Bone marrow (tissue), 2 donors: ENCODE measurements at places on chromosomes 16 and 17.
A peak's percentile ranks its signal among the peaks of the same experiment; 100 is the strongest.

DNA sequence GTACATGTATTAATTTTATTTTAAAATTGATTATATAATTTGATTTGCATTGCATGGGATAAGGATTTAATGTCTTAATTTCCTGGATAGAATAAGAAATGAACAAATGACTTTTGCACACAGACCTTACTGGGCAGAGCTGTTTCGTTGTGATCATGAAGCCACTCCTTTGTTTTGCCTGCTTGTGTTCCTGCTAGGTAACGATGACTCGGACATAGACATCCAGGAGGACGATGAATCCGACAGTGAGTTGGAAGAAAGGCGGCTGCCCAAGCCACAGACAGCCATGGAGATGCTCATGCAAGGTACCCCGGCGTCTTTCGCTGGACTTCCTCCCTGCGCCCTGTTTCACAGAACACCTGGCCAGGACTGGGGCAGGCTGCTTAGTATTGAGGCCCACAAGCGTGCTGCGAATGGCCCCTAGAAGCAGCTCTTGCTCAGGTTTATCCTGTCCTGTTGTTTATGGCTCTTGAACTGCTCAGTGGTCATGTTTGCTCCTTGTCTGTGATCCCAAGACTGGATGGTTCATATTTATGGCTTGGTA is 29.6 kb downstream of the CLUAP1 start:
- DNase-seq, result no peak

DNA sequence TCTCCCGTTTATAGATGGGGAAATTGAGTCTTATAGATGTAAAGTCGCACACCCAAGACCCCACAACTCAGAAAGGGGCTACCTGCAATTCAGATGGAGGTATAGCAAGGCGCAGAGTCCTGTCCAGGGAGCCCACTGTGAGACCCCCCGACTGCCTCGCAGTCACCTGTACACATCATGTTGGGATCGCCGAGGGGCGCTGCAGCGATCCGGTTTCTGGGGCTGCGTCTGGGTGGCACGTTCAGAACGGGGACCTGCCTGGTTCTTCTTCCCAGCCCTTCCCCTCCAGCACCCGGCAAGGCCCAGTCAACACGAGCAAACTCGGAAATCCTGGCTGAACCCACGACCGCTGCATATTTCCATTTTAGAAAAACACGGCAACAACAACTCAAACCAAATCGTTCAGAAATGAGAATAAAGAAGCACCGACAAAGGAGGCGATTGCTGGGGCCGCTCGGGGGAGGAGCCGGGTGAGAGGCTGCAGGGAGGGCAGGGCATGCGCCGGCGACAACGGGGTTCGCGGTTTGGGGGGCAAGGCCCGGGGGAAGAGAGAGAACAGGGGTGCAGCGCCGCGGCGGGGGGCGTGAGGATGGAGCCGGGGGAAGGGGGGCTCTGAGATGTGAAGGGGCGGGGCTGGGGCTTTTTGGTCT is 643 bp downstream of the HSDL1 start:
- DNase-seq, result peak; percentile 24

GRCh38 chr17:83196973-83197880 is 117.8 kb downstream of the METRNL start:
- no peak for DNase-seq

- DNase-seq, result no peak
Measured at GRCh38 chr16:4882000-4882632, 34.8 kb downstream of the UBN1 start.

GRCh38 chr16:30379158-30379783 is 3.1 kb downstream of the SEPTIN1 start:
- no peak for DNase-seq

DNA sequence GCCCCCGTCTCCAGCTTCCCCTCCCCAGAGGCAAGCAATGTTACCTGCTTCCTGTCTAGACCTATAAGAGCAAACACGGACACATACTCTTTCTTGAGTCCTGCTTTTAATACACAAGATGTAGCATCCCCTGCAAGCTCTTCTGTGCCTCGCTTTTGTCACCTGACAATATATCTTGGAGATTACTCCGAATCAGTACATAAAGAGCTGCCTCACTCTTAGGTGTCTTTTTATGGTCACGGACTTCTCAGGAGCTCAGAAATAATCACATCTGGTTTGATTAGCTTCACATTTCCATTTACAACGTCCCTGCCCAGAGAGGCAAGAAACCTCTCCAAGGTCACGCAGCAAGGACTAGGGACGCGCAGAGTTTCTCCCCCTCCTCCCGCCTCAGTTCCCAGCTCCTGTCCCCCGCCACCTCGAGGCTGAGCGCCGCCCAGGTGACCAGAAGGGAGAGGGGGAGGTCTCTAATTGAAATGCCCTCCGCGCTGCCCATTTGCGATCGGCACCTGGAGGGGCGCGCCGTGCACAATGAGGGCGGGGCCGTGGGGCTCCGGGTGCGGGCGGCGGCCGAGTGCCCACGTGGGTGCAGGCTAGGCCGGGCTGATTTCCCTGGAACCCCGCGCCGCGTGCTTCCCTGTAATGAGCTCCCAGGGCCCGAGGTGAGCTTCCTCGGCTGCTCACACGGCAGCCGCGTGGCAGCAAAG is 13.8 kb upstream of the SEZ6 start:
- no peak for DNase-seq

DNA sequence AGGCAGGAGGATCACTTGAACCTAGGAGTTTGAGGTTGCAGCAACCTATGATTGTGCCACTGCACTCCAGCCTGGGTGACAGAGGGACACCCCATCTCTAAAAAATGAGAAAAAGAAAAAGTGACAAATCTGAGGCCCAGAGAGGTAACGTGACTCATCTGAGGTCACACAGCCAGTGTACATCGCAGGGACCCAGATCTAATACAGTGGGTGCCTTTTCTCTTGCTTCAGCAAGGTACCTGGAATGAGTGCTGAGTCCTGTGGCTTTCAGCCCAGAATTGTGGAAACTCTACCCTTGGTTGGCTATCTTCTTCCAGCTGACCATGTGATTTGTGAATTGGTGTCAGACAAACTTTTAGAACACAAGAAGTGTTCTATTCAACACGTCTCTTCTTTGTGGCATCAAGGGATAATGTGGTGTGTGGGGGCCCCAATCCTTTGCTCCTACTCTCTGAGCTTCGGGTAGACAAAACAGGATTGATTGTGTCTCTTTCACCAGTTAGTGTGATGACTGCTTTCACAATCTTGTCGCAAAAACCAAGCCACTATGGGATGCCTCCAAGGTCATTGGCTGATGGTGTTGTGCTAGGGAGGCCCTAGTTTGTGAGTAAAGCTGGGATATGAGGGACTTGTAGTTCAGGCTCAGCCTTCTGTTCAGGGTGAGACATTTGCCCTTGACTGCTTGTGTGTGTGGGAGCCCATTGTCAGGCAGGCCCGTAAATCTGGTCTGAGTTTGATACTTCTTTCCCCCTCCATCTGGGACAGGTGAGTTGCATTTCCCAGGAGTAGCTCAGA is 71.0 kb downstream of the MSI2 start:
- DNase-seq, result no peak

DNA sequence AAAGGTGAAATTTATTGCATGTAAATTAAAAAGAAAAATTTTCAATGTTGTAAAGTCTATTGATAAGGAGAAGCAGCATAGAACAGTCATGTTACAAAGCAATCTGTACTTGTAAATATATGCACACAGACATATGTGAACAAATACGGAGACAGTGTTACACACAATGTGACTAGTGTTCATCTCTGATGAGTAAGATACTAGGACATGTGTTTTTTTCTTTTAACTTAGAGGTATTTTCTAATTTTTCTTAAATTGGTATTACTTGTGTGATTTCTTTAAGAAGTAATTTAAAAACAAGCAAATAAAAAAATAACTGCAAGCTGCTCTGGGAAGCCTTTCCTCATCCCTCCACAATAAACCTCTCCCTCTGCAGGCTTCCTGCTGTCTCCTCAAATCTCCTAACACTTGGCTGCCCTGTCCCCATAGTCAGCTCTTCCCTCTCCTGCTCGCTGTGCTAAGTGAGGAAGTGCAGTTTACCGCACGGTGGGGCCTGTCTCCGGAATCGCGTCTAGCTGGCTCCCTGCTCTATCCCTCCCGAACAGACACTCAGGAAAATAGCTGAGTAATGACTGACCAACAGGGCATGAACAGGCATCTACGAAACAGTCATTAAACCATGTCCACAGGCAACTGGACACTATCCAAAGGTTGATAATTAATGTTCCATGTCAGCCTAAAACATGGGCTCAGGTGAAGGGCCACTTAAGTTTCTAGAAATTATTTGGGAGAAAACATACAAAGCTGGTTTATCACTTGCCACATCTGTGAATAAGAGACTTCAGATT is 35.9 kb downstream of the CMTM4 start:
- no peak for DNase-seq

DNA sequence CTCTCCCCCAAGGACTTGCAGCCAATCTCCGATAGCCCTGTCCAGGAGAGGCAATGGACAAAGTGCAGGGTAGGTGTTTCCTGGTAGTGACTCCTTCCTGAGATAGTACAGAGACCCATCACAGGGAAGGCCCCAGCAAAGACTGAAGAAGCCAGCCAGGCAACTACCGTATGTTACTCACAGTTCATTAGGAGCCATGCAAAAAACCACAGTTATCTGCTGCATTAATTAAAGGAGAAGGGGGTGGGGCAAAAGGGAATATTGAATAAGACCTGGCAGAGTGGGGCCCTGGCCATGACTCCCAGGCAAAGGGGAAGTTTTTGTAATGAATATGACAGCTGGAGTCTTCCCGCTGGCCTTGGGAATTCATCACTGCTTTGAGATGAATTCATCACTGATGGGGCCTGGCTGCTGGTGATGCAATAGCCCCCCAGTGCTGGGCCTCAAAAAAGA is 2.5 kb upstream of the SLC13A2 start:
- no peak for DNase-seq

DNA sequence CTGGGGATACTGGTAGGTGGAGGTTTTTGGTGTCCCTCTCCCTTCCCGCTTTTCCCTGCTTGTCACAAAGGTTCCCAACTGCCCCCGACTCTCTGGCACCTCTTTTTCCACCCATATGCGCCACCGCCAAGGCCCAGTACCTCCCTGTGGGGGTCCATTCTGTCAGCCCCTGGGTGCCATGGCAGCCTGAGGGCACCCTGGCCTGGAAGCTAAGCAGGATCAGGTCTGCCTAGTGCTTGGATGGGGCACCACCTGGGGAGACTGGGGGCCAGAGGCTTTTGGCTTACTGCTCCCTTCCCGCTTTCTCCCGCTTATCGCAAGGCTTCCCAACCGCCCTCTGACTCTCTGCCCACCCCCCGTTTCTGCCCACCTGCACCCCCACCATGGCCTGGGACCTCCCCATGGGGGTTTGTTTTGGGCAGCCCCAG is 2286.4 kb downstream of the TP53TG3F start:
- no peak for DNase-seq

DNA sequence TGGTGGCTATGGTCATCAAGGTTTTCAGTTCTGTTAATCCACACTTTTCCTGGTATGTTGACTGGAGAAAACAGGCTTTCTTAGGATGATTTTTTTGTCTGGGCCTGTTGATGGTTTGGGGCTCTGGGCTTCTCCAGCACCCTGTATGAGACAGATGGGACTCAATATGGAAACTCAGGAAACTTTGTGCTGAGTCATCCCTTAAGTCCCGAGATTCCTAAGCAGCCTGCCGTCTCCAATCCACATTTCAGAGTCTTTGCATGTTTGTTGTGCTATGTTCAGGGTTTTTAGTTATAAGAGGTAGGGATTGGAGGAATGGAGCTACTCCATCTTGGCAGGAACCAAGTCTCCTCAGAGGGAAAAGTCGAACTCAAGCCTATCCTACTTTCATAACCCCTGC is 253.3 kb upstream of the FOXF1 start:
- no peak for DNase-seq

DNA sequence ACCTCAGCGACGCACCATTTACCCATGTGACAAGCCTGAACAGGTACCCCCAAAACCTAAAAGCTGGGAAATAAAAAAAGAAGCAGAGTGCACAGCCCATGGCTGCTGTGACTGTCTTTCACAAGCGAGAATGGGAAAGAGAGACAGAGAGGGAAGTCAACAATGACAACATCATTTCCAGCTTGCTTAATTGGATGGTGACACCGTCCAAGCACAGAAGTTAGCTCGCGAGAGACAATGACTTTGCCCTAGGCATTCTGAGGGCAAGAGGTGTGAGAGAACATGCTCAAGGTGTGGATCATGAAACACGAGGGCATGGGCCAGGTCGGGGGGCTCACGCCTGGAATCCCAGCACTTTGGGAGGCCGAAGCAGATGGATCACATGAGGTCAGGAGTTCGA is 19.3 kb upstream of the NSMCE1 start:
- DNase-seq, result no peak

GRCh38 chr17:68514831-68515635 is 2.8 kb downstream of the PRKAR1A start:
- DNase-seq, result no peak

GRCh38 chr16:89093602-89094251 is at the start of gene ACSF3:
Gene ACSF3, plus strand, starts transcription at chr16:89093852. Its CDS starts 6,830 bp downstream, at chr16:89100682.
- DNase-seq, result peak; percentile 21

GRCh38 chr16:81973737-81974136 is 37.5 kb downstream of the SDR42E1 start:
- DNase-seq, result no peak

GRCh38 chr17:42853597-42853967 is 2.6 kb downstream of the AOC3 start:
- no peak for DNase-seq

DNA sequence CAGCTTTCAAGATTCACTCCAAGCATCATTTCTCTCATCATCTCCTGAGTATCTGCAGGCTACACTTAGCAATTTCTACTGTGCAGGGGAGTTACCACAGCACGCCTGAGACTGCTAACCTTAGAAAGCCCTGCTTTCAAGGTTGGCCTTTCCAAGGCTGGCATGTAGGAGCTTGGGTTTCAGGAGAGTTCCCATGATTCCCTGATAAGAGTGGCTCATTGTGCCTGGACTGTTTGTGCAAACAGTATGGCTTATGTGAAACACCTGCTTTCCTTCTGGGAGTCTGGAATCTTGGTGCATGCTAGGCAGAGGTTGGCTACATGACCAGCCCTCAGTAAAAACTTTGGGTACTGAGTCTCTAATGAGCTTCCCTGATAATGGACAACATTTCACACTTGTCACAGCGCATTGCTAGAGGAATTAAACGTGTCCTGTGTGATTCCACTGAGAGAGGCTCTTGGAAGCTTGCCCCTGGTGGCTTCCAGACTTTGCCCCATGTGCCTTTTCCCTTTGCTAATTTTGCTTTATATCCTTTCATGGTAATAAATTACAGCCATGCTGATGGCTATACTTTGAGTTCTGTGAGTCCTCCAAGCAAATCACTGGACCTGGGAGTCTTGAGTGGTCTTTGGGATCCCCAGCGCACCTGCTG is 19.7 kb upstream of the RGS9 start:
- DNase-seq, result no peak

- no peak for DNase-seq
Measured at GRCh38 chr17:80799538-80800480, 191.8 kb upstream of the CHMP6 start.

GRCh38 chr17:82302568-82302963 is 14.8 kb downstream of the CD7 start:
- DNase-seq, result no peak

DNA sequence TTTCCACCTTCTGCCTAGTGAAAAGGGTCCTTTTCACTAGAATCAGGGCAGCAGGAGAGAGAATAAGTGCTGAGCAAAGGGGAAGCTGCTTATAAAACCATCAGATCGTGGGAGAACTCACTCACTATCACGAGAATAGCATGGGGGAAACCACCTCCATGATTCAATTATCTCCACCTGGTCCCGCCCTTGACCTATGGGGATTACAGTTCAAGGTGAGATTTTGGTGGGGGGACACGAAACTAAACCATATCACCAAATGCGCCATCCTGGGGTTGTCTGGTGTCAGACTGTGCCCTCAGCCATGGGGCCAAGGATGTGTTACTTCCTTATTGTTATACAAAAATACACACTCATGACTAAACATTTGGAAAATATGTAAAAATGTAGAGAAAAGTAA is 10.4 kb upstream of the KATNB1 start:
- DNase-seq, result no peak

- DNase-seq, result peak; percentile 82
Measured at GRCh38 chr17:39235555-39236449, 10.1 kb upstream of the STAC2 start.
